ENCODE measurements at places on chromosomes 12 and 14. TPM values are rescaled to one million over a fixed set of nuclear protein-coding genes. Genes with fewer than 3 reads are reported as not detected.

GRCh38 chr14:53350429-53350828, 197.3 kb upstream of the DDHD1 start:
- H3K4me1 ChIP-seq: peaks cover under 1% of the 10 kb centered on the region
- H3K36me3 ChIP-seq: no peaks in the 10 kb centered on the region
- no peaks in the 10 kb centered on the region for H3K27me3 ChIP-seq
- DNase-seq: no peak
- no peak overlapping the region for H3K27ac ChIP-seq
- H3K4me3 ChIP-seq: no peak overlapping the region

GRCh38 chr14:60736494-60736893, 1.9 kb downstream of the MNAT1 start:
- no peak for DNase-seq
- peaks cover 20% of the 10 kb centered on the region for H3K27me3 ChIP-seq
- H3K4me3 ChIP-seq: no peak overlapping the region
- H3K4me1 ChIP-seq: peaks cover 16% of the 10 kb centered on the region

DNA sequence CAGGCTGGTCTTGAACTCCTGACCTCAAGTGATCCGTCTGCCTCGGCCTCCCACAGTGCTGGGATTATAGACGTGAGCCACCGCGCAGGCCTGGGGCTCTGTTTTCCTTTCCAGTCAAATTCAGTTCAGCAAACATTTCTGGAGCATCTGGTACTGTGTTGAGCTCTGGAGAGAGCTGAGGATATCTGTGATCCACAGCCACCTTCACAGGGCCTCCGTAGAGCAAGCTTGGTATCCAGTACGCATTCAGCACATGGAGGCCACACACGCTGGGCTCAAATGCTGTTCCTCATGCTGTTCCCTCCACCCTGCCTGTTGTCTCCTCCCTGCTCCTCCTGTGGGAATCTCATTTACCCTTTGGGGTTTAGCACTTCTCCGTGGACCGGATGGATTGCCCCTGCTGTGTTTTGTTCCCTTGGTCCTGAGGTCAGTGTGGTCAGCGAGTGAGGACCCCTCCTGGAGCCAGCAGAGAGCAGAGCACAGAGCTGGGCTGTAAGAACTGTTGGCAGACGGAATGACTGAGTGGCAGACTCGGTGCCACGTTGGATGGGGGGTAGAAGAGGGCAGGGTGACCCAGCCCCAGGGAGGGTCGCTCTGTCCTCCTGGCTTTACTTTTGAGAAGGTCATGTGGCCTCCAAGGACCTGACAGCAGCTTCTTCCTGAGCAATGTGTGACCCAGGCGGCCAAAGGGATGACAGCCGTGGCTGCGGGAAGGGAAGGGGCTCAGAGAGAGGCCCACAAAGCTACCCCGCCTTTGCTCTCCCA, 891 bp downstream of the RPS6KL1 start:
- H3K4me1 ChIP-seq: peaks cover 8% of the 10 kb centered on the region
- peak overlapping the region; percentile 75 for H3K4me3 ChIP-seq
- H3K27ac ChIP-seq: peak overlapping the region; percentile 53
- peak; percentile 54 for DNase-seq
- peaks cover 17% of the 10 kb centered on the region for H3K27me3 ChIP-seq
- H3K36me3 ChIP-seq: no peaks in the 10 kb centered on the region

- peak overlapping the region; percentile 93 for H3K27ac ChIP-seq
- H3K36me3 ChIP-seq: no peaks in the 10 kb centered on the region
- peaks cover 20% of the 10 kb centered on the region for H3K4me1 ChIP-seq
- H3K4me3 ChIP-seq: peak overlapping the region; percentile 98
- H3K27me3 ChIP-seq: peaks cover 4% of the 10 kb centered on the region
These were observed 3.6 kb downstream of the TNS2 start for GRCh38 chr12:53053218-53054111.

The TAS2R30 gene
- total RNA-seq: 4.4 TPM

DNA sequence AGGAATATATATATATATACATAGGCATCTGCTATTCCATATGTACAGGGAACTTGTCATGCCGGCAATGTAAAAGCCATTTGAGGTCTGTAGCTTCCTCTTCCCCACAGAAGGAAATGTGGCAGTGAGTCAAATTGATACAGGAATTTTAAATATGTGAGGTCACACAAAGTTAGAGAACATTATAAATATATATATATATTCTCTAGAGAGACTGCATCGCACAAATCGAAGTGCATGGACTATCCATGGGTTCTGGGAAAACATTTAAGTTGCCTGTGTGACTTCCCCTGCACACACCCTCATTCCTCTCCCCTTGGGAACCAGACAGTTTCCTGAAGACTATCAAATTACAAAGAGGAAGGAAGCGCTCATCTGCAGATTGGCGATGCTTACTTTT, 100.9 kb upstream of the CCDC91 start:
- H3K4me3 ChIP-seq: no peak overlapping the region
- H3K36me3 ChIP-seq: no peaks in the 10 kb centered on the region
- DNase-seq: no peak
- H3K4me1 ChIP-seq: peaks cover 2% of the 10 kb centered on the region

- H3K4me1 ChIP-seq: peaks cover 78% of the 10 kb centered on the region
- H3K27me3 ChIP-seq: no peaks in the 10 kb centered on the region
- DNase-seq: peak; percentile 72
- H3K4me3 ChIP-seq: peak overlapping the region; percentile 60
- H3K27ac ChIP-seq: peak overlapping the region; percentile 89
- H3K36me3 ChIP-seq: peaks cover 10% of the 10 kb centered on the region
These were observed 28.8 kb upstream of the GZMB start for GRCh38 chr14:24662753-24663152.

DNA sequence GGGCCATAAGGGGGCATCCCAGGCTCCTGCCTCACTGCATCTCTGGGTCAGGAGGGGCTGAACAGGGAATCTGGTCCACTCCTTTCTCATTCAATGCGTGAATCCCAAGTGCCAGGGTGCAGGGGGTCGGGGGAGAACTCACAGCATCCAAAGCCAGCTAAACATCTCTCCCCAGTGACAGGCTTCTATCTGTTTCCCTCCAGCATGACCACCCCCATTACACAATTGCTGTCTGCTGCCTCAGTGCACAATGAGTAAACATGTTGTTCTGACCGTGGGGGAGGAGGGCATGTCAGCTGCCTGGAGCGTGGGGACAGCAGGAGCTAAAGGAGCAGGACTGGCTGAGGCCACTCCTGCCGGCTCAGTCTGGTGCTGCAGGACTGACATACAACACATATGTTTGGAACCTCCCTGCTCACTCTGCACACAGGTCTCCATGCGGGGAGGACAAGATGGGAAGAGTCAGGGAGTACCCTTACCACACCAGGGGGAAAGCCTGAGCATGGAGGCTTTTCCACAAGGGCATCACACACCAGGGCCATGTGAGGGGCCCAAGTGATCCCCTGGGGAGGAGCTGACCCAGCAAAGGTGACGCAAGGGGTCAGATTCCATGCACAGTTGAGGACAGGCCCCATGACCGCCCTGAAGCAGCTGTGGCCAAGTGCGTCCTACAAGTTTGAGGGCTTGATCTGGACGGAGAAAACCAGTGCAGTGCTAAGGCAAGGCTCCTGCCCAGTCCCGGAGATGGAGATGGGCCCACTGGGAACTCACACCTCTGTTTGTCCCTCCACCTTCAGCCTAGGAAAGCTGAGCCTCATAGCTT, 1.4 kb downstream of the TNS2 start:
- no peak overlapping the region for H3K4me3 ChIP-seq
- H3K27me3 ChIP-seq: peaks cover 2% of the 10 kb centered on the region
- H3K4me1 ChIP-seq: peaks cover 25% of the 10 kb centered on the region
- no peaks in the 10 kb centered on the region for H3K36me3 ChIP-seq
- no peak for DNase-seq
- H3K27ac ChIP-seq: no peak overlapping the region

GRCh38 chr12:59186451-59186850, 266.1 kb upstream of the LRIG3 start:
- H3K27me3 ChIP-seq: no peaks in the 10 kb centered on the region
- H3K4me1 ChIP-seq: peaks cover 3% of the 10 kb centered on the region
- no peak for DNase-seq
- no peaks in the 10 kb centered on the region for H3K36me3 ChIP-seq
- no peak overlapping the region for H3K27ac ChIP-seq
- no peak overlapping the region for H3K4me3 ChIP-seq

GRCh38 chr14:102644523-102644922, 52.1 kb downstream of the RCOR1 start:
- H3K27me3 ChIP-seq: no peaks in the 10 kb centered on the region
- no peak for DNase-seq
- peaks cover 35% of the 10 kb centered on the region for H3K4me1 ChIP-seq

The WNT5B gene
- 0.89 TPM for total RNA-seq

GRCh38 chr14:35140718-35141581, 18.6 kb downstream of the PRORP start:
- peaks cover 25% of the 10 kb centered on the region for H3K36me3 ChIP-seq
- no peak overlapping the region for H3K27ac ChIP-seq
- no peaks in the 10 kb centered on the region for H3K27me3 ChIP-seq
- H3K4me3 ChIP-seq: no peak overlapping the region

- no peaks in the 10 kb centered on the region for H3K36me3 ChIP-seq
- no peak for DNase-seq
- H3K27me3 ChIP-seq: peaks cover 3% of the 10 kb centered on the region
- no peak overlapping the region for H3K27ac ChIP-seq
- no peak overlapping the region for H3K4me3 ChIP-seq
These were observed 19.6 kb upstream of the PPP1R13B start for GRCh38 chr14:103867020-103867419.

DNA sequence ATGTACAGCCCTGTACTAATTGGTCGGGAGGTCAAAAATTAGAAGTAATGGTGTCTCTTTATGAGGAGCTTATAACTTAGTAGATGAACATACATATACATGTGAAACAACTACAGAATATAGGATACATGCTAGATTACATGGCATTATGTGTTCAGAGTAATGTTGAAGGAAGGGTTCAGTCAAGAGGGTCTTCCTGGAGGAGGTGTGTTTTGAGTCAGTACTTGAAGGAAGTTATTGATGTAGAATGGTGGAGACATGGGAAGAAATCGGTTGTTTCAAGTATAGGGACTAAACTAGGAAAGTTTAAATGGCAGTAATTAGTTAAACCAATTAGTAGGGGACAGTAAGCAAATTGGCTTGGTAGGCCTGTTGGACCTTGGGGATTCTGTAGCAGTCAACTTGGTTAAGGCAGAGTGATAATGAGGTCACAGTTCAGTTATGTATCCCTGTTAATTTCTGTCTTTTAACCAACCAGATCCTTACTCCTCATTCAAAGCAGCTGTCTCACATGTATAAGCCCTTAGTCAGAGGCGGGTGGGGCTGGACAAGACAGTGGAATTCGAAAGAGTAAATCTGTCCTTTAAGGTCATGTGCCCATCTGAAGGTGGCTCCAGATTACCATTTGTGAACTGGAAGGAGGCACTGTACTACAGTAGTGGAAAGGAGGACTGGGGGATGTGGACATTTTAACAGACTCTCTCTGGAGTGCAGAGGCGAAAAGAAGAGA, 3.5 kb upstream of the ANKRD52 start:
- no peak overlapping the region for H3K27ac ChIP-seq
- no peaks in the 10 kb centered on the region for H3K36me3 ChIP-seq
- H3K4me3 ChIP-seq: no peak overlapping the region
- no peaks in the 10 kb centered on the region for H3K27me3 ChIP-seq
- DNase-seq: no peak
- H3K4me1 ChIP-seq: peaks cover 19% of the 10 kb centered on the region

The TAS2R9 gene
- total RNA-seq: not detected

The KSR2 gene
- total RNA-seq: 0.02 TPM

The RNASE4 gene
- 0.26 TPM for total RNA-seq

DNA sequence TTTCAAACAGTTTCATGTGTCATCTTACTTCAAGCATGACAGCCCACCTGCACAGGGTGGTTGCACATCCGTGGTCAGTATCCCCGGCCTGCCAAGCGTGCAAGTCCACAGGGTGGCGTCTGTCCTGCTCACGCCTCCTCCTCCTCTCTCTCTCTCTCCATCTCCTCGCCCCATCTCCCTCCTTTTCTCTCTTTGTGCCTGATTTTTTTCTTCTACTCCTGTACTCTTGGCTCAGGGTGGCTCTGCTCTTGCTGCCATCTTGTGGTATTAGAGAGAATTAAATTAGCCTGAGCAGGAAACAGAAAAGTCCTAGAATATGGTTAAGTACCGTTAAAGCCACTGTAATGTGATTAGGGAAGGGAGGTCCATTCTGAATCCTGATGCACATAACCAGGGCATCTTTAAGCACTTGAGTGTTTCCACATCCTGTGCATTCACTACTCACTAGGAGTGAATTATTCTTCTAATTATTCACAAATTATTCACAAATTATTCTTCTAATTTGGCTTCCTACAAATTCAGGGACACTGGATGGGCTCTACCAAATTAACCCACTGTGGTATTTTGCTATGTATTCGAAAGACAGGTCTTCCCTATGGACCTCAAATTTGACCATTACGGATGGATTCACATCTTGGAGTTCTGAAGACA, 25.5 kb upstream of the DTX1 start:
- H3K4me1 ChIP-seq: peaks cover 4% of the 10 kb centered on the region
- no peak for DNase-seq
- no peak overlapping the region for H3K27ac ChIP-seq
- H3K4me3 ChIP-seq: no peak overlapping the region

DNA sequence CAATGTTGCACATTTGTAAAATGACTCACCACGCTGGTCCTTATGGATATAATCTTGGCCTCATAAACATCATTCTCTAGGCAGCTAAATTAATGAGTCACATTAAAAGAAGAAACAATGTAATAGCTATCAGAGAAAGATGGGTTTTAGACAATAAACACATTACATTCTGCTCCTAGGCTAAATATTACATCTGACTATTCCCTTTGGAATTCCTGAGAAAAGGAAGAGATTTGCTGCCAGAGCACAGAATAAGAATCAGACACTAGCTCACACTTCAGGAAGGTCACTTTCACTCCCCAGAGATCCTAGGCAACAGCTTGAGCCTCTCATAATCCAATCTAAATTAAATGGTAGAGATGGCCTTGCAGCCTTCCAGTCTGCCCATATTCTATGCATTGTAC, 218.2 kb downstream of the PTPRO start:
- no peak for DNase-seq
- no peaks in the 10 kb centered on the region for H3K27me3 ChIP-seq
- peaks cover 30% of the 10 kb centered on the region for H3K4me1 ChIP-seq
- no peak overlapping the region for H3K27ac ChIP-seq
- peaks cover 4% of the 10 kb centered on the region for H3K36me3 ChIP-seq

The TEX52 gene
- 0.17 TPM for total RNA-seq

GRCh38 chr12:98151984-98152383, 363.4 kb upstream of the TMPO start:
- no peaks in the 10 kb centered on the region for H3K27me3 ChIP-seq
- no peak for DNase-seq
- H3K36me3 ChIP-seq: no peaks in the 10 kb centered on the region
- no peak overlapping the region for H3K4me3 ChIP-seq
- H3K27ac ChIP-seq: no peak overlapping the region

The TMEM132C gene
- total RNA-seq: not detected

GRCh38 chr12:107131832-107132616, 38.7 kb upstream of the CRY1 start:
- H3K4me3 ChIP-seq: no peak overlapping the region
- DNase-seq: peak; percentile 76
- no peak overlapping the region for H3K27ac ChIP-seq
- H3K27me3 ChIP-seq: peaks cover under 1% of the 10 kb centered on the region

- no peaks in the 10 kb centered on the region for H3K4me1 ChIP-seq
- H3K27me3 ChIP-seq: no peaks in the 10 kb centered on the region
- H3K27ac ChIP-seq: no peak overlapping the region
- H3K36me3 ChIP-seq: peaks cover 81% of the 10 kb centered on the region
- no peak overlapping the region for H3K4me3 ChIP-seq
- no peak for DNase-seq
These were observed 23.4 kb upstream of the RAB35 start for GRCh38 chr12:120139958-120140357.

- H3K4me1 ChIP-seq: no peaks in the 10 kb centered on the region
- H3K36me3 ChIP-seq: no peaks in the 10 kb centered on the region
- H3K4me3 ChIP-seq: no peak overlapping the region
- no peaks in the 10 kb centered on the region for H3K27me3 ChIP-seq
These were observed 513.4 kb upstream of the FLRT2 start for GRCh38 chr14:85016496-85016895.

All from activated CD4-positive, alpha-beta T cell treated with anti-CD3 and anti-CD28 coated beads, Interleukin-2, amount 10 ng/mL, durations not matched to agents 24 days and 14 days (primary cell).